ENCODE measurements at places on chromosomes 16 and 17.

DNA sequence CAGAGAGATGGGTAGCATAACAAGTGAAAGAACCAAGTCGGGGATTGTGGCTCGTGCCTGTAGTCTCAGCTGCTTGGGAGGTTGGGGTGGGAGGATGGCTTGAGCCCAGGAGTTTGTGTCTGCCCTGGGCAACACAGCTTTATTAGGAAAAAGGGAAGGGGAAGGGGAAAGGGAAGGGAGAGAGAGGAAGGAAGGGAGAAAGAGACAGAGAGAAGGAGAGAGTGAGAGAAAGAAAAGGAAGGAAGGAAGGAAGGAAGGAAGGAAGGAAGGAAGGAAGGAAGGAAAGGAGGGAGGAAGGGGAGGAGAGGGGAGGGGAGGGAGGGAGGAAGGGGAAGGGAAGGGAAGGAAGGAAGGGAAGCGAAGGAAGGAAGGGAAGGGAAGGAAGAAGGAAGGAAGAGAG is 33.3 kb downstream of the CENPV start:
- DNase-seq: no peak

GRCh38 chr16:53091466-53092211 is 36.8 kb downstream of the CHD9 start:
- no peak for DNase-seq

GRCh38 chr16:4415538-4416199 is 727 bp downstream of the CORO7 start:
- no peak for DNase-seq

DNA sequence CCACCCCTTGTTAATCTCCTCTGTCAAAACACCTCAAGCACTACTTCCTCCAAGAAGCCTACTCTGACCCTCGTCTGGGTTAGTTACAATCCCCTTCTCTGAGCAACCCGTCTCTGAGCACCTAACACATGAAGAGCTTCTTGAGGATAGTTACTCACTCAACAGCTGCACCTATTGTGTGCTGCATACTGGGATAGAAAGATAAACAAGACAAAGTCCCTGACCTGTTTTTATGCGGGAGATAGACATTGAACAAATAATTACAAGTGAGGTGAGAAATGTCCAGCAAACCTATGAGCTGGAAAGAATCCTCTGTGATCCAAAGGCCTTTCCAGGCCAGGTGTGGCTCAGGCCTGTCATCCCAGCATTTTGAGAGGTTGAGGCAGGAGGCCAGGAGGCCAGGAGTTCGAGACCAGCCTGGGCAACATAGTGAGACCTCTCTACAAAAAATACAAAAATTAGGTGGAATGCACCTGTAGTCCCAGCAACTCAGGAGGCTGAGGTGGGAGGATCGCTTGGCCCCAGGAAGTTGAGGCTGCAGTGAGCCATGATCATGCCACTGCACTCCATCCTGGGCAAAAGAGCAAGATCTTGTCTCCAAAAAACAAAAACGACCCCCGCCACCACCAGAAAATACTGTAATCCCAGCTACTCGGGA is 5.5 kb upstream of the ZNF771 start:
- DNase-seq: no peak

DNA sequence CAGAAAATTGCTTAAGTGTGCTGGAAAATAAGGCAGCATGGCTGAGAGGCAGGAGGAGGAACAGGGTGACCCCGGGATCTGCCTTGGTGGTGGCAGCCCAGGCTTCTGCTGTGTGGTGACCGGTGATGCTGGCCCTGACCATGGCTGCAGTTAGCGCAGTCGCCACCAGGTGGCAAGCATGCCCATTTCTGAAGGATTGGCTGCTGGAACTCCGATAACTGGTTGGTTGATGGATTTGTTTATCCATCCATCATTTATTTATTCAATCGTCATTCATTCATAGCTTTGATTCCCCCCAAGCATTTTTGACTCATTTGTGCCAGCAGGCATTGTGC is 29.1 kb upstream of the ITGA3 start:
- DNase-seq: peak; percentile 85

- DNase-seq: no peak
These were observed 16.9 kb downstream of the KNOP1 start for GRCh38 chr16:19701091-19701490.

- no peak for DNase-seq
These were observed 42.5 kb downstream of the PLCG2 start for GRCh38 chr16:81821436-81822128.

DNA sequence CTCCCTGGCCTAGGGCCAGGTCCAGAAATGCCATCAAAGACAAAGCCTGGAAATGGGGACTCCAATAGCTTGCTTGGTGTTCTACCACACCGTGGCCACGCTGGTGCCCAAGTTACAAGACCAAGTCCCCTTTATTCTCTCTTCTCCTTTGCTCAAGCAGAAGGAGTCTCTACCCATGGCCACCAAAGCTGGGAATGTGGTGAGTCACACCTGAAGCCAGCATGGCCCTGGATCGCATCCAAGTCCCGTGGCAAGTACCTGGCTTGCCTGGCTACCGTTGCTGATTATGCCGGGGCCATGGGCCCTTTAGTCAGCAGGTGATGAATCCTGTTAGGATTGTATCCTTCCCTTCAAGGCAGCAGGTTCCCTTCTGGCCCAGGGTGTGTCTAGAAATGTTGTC is 260.0 kb downstream of the HAPSTR1 start:
- no peak for DNase-seq

GRCh38 chr16:22297871-22298733 is 893 bp downstream of the POLR3E start:
- DNase-seq: peak; percentile 40

DNA sequence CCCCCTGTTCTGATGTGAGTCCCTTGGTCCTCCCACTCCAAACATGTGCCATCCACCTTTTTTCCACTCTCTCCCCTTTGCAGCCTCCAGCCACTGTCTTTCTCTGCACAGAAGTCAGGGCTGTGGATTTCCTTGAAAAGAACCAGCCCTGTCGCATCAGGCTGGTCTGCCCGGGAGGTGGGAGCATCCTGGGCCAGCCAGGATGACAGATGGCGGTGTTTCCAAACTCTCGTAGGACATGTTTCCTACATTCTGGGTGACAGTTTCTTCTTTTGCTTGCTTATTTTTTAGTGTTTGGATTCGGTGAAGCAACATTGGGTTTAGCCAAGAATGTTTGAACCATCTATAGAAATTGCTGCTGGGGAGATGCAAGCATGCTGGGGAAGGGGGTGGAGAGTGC is 100.8 kb downstream of the CCDC182 start:
- no peak for DNase-seq

GRCh38 chr16:83803811-83804210 is 4.0 kb upstream of the HSBP1 start:
- peak; percentile 35 for DNase-seq

DNA sequence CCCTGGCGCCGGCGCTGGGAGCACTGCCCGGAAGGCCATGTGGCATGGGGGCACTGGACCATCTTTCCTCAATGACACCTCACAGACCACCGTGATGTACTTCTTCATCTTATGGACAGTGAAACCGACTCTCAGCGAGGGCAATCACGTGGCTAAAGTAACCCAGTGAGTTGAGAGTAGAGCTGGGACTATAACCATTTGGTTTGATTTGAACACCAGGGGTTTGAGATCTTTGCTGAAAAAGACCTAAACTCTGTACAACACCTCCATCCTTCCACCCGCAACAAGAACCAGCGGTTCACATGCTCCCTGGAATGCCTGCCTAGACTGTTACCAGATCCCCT is 3.3 kb downstream of the ITGA2B start:
- no peak for DNase-seq

DNA sequence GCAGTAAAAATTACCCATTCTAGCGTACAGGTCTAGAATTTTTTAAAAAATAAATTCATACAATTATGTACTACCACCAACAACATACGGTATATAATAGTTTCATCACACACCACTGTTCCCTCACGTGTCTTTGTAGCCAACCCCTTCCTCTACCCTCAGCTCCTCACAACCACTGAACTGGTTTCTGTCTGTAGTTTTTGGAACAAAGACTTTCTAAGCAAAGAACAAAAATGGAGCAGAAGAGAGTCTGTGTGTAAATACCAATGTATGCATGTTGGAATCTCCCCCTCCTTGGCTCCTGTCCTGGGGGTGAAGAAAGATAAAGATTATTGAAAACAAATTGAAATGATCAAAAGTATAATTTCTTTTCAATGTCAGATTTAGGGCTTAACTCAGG is 31.9 kb upstream of the CCR7 start:
- no peak for DNase-seq

DNA sequence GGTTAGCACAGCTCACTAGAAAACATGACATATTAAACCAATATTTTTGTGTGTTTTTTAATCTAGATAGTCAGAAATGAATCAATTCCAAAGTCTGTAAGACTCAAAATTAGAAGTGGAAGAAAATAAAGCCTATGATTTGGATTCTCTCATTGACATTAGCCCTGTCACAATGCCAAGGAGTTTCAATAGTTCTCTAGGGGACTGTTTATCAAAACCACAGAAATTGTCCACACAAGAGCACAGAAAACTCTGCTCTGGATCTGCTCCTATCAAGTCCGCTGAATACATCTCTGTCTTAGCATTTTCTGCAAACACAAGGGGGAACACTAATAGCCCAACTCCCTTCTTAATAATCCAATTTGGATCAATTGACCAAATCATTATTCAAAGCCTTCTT is 152.0 kb downstream of the HS3ST3B1 start:
- DNase-seq: no peak

GRCh38 chr16:51719376-51719775 is 568.3 kb upstream of the SALL1 start:
- no peak for DNase-seq

GRCh38 chr16:67948015-67948414 is 4.1 kb upstream of the LCAT start:
- no peak for DNase-seq

DNA sequence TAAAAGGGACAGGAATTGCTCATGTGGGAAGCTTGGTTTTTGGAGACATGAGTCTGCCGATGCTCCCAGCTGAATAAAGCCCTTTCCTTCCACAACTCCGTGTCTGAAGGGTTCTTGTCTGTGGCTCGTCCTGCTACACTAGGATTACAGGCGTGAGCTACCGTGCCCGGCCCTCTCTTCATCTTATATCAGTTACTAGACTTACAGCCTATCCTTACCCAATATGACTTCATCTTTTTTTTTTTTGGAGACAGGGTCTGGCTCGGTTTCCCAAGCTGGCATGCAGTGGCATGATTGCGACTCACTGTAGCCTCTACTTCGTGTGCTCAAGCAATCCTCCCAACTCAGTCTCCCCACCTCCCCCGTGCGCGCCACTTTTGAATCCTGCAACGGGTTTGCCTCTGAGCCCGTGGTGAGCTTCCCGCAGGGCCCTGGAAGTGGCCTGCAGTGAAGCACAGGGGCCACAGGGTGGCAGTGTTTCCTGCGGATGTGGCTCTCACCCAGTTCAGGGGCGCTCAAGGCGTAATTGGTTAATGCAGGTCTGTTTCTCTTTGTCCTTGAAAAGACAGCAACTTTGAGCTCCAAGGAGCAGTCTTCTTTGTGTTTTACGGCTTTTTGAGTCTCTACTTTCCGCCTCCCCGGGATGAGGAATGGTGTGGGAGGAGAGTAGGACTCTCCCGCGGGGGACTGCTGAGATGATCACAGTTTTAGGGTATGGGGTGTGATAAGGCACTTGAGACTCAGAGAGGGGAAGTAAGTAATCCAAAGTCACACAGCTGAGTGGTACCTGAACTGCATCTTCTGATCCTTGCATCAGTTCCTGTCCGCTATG is 22.7 kb upstream of the GPRC5B start:
- DNase-seq: peak; percentile 75

DNA sequence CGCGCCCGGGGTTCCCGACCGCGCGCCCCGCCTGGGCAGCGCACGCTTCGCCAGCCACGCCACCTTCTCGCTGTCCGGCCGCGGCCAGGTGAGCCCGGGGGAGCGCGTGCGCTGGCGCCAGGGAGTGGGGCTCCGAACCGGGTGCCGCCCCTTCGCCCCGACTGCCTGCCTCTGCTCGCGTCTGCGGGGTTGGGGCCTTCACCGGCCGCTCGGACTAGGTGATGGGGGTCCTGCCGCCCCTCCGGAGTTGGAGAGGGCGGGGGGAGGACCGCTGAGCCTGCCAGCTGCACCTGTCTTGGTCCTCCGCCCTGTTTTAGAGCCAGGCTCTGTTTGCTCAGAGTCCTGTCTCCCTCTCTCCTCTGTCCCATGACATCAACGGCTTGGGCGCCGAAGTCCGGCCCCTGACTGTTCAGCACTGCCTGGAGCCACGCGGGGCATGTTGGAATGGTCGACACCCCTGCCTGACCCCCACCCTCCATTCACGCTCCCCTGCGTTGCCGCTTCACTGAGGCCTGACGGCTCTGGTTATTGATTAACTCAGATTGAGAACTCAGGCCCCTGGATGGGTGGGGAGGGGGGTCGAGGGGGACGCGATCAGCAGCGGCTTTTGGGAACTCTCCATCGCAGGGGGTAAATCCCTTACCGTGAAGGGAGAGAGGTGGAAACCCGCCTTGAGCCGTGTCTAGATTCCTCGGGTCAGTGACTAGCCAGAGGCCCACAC is 748 bp downstream of the SMTNL2 start:
- no peak for DNase-seq

- DNase-seq: no peak
These were observed 131.1 kb downstream of the AXIN2 start for GRCh38 chr17:65430209-65430833.

DNA sequence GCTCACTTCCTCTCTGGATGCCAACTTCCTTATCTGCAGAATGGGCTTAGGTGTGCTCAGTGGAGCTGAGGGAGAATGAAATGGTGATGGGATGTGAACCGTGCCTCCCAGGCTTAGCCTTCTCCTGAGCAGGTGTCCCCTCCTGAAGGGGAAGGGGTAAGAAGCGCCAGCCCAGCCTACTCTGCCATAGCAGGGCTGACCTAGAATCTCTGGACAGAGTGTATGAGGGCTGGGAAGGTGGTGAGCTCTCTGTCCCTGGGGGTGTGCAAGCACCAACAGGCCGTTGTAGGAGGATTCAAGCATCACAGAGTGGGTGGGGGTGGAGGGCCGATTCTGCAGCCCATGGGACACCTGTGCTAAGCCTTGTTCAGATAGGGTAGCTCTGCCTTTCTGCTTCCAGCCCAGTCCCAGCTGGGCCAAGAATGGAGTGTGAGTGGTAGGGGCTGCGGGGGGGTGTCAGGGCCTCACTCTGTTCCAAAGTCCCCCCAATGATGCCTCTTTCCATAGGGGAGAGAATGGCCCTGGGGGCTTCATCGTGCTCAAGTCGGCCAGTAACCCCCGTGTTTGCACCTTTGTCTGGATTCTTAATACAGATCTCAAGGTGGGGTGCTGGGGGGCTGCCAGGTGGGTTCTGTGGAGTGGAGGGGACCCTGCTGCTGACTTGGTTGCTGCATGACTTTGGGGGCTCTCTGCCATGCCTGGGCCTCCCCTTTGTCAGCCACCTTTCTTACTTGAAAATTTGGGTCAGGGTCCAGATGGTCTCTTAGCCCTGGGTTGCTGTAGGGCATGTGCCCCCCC is 3.2 kb upstream of the TCAP start:
- no peak for DNase-seq
